ENCODE measurements at places on chromosomes 1 and 21.

DNA sequence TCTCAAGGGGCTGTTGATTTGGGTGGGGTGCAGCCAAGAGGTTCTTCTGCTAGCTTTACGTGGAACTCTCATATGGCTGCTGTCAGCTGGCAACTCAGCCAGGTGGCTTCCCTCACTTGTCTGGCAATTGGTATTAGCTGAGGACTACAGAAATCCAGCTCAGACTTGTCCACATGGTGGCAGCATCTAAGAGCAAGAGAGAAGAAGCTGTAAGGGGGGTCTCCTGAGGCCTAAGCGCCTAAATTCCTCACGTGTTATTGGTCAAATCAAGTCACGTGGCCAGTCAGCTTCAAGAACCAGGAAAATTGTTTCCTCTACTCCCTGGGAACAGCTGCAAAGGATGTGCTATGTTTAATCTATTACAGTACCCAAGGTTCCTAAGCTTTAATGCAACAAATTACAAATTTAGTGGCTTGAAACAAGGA lies 4.2 kb upstream of the DYRK3 start:
- DNase-seq = no peak

DNA sequence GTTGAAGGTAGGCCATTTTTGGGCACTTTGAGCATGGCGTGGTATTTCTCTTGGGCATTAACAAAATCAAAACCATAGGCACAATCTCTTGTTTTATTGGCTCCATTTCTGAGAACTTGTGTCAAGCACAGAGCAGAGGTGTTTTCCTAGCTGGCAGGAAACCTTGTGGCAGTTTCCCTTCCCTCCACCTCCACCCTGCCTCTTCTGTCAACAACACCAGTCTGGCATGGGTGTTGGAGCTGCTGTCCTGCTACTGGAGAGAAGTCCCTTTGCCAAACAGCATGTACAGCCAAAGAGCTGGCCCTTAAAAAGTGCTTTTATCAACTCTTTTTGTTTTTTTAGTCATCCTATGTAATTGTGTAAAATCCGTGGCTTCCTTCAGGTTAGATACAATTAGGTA lies 16.0 kb downstream of the ATP1A1 start:
- no peak for DNase-seq

GRCh38 chr1:118132000-118132399 lies 53.0 kb downstream of the SPAG17 start:
- no peak for DNase-seq

DNA sequence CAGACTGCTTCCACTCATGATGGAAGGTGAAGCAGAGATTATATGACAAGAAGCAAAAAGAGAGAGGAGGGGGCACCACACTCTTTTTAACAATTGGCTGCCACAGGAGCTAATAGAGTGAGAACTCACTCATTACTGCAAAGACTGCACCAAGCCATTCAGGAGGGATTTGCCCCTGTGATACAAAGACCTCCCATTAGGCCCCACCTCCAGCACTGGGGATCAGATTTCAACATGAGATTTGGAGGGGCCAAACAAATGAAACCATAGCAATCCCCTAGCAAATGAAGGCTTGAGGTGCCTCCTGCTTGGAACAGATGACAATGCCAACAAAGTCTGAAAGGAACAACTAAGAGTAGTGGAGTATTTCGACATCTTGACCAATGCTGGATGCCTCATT lies 122.5 kb upstream of the COA6 start:
- DNase-seq = no peak
